GM06990 (cell line): ENCODE measurements at places on chromosomes 3 and 15.

- DNase-seq, result no peak
Observed at GRCh38 chr15:89912674-89913396, at the start of gene ARPIN. TSS of gene ARPIN (minus strand) at chr15:89912952. CDS start at chr15:89912835, 117 bp downstream.

DNA sequence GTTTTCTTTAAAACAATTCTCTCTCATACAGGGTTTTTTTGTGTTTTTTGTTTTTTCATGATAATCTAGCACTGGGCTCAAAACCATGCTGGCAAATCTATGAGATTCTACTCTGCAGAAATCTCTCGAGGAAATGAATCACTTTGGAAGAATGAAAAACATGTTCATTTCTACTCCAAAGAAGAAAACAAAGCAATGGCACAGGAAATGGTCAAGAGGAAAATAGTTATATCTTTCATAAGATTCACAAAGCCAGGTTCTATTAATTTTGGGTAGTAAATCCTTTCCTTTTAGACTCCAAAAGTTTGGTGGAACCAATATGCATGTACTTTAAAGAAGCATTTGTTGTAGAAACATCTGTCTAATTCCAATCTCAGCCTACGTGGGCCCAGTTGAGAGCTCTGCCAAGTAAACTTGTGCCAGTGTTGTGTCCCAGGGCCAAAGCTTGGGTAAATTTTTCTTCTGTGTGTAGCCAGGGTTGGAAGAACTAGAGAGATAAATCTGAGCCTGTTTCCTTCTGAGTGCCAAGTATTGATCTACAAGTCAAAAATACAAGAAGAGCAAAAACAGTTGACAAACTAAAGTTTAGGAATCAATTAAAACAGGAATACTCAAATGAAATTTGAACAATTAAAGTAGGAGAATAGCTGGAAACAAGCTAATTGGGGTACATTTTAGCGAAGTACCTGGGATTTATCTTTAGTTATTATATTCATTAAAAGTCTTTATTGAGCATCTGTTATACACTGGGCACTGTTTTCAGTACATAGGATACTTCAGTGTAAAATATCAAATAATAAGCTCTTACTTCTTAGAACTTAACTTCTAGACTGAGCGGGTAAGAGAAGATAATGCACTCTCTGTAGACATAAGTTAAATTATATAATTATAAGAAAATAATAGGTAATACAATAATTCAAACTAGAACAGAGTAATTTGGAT, 657.5 kb upstream of the NECTIN3 start:
- no peak for DNase-seq

DNA sequence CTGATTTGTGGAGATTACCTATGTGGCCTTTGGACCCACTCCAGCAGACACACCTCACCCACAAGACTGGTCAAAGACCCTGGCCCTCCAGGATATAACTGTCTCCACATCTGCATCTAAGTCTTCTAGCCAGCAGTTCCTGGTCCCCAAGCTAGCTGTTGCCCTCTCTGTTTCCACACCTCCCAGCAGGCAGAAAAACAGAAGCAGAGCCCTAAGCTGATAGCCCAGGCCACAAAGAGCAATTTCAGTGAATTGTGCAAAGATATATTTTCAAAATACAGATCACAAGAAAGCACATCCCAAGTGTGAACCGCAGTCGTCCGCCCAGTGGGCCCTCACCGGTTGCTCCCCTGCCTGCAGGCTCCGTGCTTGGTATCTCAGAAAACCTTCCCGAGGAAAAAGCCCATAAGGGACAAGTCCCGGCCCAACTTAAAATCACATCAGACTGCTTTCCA, 2.6 kb downstream of the TNIK start:
- no peak for DNase-seq

DNA sequence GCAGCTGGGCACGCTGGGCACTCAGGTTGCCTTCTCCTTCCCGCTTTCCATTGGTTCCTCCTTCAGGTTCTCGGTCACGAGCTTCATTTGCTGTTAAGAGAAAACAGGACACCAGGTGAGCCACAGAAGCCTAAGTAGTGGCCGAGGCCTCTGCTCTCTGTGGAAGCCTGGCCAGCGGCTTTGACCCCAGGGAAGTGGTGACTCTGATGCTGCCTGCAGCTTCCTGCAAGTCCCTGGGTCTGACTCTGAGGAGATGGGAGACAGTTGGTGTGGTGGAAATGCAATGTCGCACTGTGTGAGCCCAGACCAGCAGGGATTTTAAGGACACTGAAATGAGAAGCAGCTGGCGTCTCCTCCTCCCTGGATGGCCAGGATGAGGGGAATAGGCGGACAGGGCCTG, 80.5 kb downstream of the SNRK start:
- no peak for DNase-seq

DNA sequence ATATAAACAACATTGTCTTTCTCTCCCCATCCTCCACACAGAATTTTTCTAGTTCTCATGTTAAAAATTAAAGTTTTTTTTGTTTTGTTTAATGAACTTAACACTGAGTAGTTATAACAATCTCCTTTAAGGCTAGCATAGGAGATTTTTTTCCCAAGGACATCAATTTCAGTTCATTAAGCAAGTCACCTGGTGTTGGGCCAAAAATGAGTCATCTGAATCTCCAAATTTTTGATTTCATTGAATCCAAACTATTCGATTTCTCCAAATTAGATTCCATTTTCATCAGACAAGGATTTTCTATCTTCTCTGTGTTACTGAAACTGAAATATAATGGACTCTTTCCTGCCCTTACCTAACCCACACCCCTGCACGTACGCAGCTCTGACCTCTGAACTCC, 631.4 kb upstream of the MDFIC2 start:
- no peak for DNase-seq
